Tibial nerve (tissue), 4 donors: ENCODE measurements at places on chromosomes 2 and 18. TPM values are rescaled to one million over a fixed set of nuclear protein-coding genes. Genes with fewer than 3 reads are reported as not detected.

MARS2 gene
- total RNA-seq: 7.5 TPM

DNA sequence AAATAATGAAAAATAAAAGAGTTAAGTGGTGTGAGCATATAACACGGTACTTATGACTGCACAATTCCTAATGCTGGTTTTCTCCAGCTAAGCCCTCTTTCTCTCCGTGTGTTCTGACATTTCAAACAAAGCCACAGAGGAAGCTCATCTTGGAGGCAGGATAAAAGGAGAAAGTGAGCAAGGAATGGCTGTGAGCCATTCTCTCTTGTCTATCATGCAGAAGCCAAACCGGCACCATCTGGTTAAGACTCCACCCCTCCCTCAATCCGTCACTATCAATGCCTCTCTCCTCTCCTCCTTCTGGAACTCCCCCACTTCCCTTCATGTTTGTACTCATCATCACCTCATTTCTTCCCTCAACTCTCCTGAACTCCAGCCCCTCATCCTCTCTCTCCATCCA lies 210.4 kb downstream of the TMEM163 start:
- no peaks in the 10 kb centered on the region for H3K36me3 ChIP-seq
- H3K27me3 ChIP-seq: no peaks in the 10 kb centered on the region
- no peak overlapping the region for H3K4me3 ChIP-seq
- H3K27ac ChIP-seq: no peak overlapping the region
- DNase-seq: no peak

DNA sequence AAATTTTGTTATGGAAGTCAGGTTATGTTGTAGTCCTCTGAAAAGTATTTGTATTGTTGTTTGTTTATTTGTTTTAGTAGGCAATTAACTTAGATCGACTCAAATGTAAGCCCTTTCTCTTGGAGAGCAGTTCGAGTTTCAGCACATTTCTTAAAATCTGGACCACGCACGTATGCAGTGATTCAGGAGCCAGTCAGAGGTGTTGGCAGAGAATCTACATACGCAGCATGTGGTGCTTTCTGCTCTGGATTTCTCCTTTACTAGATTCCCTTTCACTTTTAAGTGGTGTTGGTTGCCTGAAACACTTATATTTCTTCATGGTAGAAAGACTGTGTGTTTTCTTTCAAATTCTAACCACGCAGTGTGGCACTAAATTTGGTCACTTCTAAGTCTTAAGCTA lies 773.9 kb upstream of the LRATD1 start:
- no peak for DNase-seq
- H3K4me1 ChIP-seq: no peaks in the 10 kb centered on the region
- H3K4me3 ChIP-seq: no peak overlapping the region
- no peaks in the 10 kb centered on the region for H3K36me3 ChIP-seq

DNA sequence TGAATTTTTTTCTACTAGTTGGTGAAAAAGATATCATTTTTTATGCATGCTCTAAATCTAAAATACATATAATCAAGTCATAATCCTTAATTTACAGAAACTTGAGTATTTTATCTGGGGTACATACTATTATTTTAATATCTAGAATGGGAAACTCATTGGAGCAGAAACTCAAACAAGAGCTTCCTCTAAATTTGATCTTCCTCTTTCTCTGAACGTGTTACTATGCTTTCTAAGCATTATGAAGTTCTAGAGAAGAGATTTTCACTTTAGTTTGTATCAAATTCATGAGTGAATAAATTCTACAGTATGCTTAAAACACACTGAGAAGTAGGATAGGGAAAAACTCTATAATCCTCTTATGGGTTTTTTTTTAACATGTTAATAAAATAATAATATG lies 20.6 kb upstream of the SLC38A11 start:
- no peaks in the 10 kb centered on the region for H3K4me1 ChIP-seq
- DNase-seq: no peak
- H3K27me3 ChIP-seq: no peaks in the 10 kb centered on the region
- no peak overlapping the region for H3K27ac ChIP-seq
- no peak overlapping the region for H3K4me3 ChIP-seq

GRCh38 chr2:218387369-218388194 lies 5.5 kb downstream of the SLC11A1 start:
- peak overlapping the region; percentile 26 for H3K4me3 ChIP-seq
- H3K27me3 ChIP-seq: no peaks in the 10 kb centered on the region
- peak overlapping the region; percentile 44 for H3K27ac ChIP-seq
